ENCODE measurements at places on chromosomes 3 and 15. TPM values are rescaled to one million over a fixed set of nuclear protein-coding genes. Genes with fewer than 3 reads are reported as not detected.

The DCUN1D1 gene
- total RNA-seq = 59.0 TPM

- no peak for DNase-seq
Measured at GRCh38 chr3:11088831-11089230, 65.5 kb upstream of the HRH1 start.

GRCh38 chr3:161221806-161222600 lies 892 bp downstream of the NMD3 start:
- peak; percentile 64 for DNase-seq

DNA sequence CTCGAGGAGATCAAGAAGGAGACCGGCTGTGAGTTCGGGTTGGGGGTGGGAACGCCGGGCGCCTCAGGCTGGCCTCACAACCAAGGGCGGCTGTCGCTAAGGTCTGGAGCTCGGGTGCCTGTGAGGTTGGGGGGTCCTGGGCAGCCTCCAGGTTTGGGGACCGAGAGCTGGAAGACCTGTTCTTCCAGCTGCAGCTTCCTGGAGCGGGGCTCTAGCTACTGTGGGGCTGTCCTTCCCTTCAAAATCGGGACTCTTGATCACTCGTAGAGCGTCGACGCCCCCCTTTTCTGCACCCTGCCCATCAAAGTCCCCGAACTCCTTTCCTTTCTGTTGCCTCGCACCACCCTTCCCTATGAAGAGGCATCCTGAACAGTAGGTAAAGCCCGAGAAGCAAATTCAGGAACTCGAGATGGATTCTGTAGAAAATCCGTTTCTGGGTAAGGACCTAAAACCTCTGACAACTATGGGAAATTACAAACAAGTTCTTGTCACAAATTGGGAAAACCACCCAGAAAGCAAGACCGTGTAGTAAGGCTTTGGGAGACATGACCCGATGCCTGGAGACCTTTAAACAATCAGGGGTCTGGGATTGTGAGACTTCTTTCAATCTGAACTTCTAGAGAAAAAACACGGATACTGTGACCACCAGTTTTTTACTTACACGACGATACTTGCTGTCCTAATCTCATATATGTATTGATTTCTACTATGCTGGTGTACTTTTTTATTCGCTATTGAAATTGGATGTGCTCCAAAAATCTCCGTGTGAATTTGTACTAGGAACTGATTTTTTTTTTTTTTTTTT lies 556 bp downstream of the CHP1 start:
- no peak for DNase-seq

GRCh38 chr3:113035387-113035982 lies 44.7 kb downstream of the GTPBP8 start:
- DNase-seq = peak; percentile 84

GRCh38 chr15:90188914-90189748 lies 12.0 kb upstream of the SEMA4B start:
- no peak for DNase-seq

The AHSG gene
- total RNA-seq = not detected

GRCh38 chr3:58833491-58833890 lies 166.9 kb upstream of the FAM3D start:
- DNase-seq = no peak

DNA sequence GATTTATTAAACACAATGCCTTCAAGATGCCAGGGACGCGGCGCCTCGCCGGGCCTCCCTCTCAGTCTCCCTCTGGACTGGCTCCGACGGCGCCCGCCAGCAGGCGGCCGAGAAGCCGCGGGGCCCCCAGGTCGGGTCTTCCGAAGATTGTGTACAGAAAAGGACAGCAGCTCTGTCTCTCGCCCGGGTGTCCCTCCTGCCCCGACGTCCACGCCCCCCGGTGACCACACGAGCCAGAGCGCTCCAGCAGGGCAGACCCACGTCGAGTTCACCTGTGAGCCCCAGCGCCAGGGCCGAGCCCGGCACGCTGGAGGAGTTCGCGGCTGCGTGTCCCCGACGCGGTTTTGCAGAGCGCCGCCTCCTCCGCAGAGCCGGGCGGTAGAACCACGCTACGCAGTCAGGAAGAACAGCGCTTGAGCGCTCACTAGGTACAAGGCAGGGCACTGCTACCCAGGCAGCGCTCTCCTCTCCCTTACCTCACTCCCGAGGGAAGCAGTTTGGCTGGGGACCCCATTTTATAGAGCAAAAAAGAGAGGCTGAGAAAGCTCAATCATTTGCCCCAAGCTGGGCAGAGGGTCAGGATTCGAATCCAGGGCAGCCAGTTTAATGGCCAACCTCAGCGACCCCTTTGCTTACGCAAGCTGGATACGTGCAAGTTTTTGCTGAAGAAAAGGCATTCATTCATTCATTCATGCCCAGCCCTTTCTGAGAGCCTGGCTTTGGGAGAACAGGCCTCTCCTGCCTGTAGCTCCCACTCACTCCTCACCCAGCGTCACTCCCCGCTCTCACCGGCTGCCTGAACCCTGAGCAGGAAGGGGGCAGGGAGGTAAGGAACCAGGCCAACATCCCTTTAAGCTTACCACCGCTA lies 3.0 kb upstream of the TLE3 start:
- peak; percentile 91 for DNase-seq

DNA sequence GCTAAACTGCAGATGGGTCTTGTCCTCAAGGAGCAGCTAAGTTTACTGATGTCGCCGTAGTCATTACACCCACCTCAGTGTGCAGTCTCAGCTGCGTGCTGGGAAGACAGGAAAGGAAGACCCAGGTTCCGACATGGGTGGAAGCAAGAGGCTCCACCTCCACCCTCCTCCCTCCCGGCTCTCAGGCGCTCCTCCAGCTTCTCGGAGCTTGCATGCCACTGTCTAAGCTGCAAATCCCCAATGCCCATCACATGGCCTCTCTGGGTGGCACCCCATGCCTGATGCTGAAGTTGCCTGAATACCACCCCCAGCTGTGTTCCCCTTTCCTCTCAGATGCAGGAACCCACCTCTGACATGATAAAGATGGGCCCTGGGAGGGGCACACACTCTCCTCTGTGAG lies 58.5 kb downstream of the MGLL start:
- DNase-seq = no peak

The UBA7 gene
- 91.7 TPM for total RNA-seq

- DNase-seq = no peak
Measured at GRCh38 chr3:134309987-134310700, 59.5 kb upstream of the RYK start.

GRCh38 chr3:72554689-72555088 lies 293.6 kb downstream of the SHQ1 start:
- no peak for DNase-seq

- peak; percentile 73 for DNase-seq
Measured at GRCh38 chr3:58324391-58325390, 8.0 kb upstream of the PXK start.

GRCh38 chr3:45777111-45777745 lies 19.1 kb downstream of the SLC6A20 start:
- DNase-seq = no peak

The VIPR1 gene
- 0.80 TPM for total RNA-seq

DNA sequence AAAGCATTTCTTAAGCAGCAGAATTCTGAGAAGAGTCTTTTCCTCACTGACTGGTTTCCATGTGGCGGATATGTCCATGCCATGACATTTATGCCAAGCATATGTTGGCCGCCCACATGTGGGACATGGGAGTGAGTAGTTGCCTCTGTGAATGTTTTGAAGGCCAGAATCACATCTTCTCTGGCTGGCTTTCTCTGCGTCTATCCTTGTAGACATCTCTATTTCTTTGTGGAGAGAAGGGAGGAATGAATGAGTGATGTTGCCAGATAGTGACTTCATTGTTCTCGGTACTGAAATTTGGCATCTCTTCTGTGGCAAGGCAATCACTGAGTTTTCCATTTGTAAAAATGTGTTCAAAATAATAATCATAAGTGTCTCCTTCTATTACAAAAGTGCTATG lies 316.0 kb downstream of the CLSTN2 start:
- no peak for DNase-seq

- no peak for DNase-seq
Measured at GRCh38 chr3:98875535-98875934, 26.0 kb downstream of the DCBLD2 start.

- DNase-seq = no peak
Measured at GRCh38 chr3:20404741-20405100, 218.7 kb upstream of the SGO1 start.

The STXBP5L gene
- not detected for total RNA-seq

- DNase-seq = peak; percentile 86
Measured at GRCh38 chr3:114221165-114221880, 16.1 kb downstream of the ZNF80 start.

- no peak for DNase-seq
Measured at GRCh38 chr15:86676002-86676401, 596.3 kb downstream of the AGBL1 start.

DNA sequence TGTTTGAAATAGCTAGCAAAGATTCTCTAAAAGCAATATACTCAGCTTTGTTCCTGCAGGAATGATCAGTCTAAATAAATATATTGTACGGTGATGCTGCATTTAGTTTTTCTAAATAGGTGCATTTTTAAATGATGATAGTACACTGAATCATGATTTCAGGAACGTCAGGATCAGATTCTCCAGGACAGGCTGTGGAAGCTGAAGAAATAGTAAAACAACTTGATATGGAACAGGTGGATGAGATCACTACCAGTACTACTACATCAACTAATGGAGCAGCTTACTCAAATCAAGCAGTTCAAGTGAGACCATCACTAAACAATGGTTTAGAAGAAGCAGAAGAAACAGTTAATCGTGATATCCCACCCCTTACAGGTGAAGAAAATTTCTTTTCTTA lies 46.3 kb upstream of the EIF3J start:
- no peak for DNase-seq

DNA sequence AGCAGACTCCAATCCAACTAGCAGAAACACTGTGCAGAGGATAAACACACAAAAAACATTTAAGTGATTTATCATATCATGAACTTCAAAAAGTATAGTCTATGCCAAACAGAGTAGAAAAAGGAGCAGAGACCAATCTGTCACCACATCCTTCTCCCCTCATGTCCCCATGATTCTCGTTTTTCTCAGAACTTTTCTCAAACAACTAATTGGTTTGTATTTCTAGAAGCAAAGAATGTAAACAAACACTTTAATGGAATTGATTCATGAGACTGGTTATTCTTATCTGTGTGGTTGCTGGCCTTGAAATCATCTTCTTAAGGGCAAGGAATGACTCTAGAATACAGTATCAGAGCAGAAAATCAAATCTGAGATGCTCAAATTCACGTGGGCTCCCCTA lies 294.2 kb upstream of the THBS1 start:
- no peak for DNase-seq

DNA sequence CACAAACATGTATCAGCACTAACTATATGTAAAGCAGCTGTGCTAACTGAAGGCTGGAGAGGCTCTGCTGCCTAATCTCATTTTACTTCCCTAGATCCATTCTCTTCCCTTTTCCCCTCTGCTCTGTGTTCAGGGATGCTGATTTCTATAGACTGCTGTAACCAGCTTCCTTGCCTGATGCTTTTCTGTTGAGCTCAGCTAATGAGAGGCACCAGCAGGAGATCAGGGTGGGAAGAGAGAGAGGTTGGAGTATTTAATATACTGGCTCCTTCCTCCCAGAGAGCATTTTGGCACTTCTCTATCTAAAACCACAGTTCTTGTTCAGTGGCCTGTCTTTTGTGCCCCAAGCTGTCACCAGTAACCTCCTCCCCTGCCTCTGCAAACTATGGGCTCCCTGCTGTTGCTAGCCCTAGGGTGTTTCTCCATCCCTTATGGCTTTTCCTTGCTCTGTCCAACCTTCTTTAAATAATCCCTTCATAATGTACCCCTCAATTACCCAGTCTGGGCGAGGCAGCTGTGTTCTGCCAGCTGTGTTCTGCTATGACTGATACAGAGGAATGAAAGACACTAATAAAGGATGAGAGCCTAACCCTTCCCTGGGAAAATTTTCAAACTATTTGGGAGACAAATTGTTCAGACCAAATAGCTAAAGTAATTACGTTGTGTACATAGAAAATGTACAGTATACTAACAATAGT lies 69.5 kb downstream of the CADPS start:
- no peak for DNase-seq

The SOX14 gene
- not detected for total RNA-seq

The VPS18 gene
- total RNA-seq = 11.3 TPM

DNA sequence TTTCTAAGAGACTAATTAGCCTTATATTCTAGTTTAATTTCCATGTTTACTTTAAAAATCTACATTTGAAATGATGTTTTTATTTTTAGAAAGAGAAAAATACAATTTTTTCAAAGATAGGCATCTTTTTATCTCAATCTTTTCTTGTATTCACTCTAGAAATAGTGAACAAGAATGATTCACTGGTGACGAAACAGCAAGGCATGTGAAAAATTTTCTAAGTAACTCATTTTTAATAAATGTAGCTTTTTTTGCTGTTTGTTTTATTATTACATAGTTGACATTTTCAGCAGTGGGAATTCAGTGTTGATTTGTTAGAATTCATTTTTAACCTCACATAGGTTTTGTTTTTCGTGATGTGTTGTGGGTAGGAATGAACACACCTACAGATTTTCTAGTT lies 1226.4 kb downstream of the NSUN3 start:
- DNase-seq = no peak

DNA sequence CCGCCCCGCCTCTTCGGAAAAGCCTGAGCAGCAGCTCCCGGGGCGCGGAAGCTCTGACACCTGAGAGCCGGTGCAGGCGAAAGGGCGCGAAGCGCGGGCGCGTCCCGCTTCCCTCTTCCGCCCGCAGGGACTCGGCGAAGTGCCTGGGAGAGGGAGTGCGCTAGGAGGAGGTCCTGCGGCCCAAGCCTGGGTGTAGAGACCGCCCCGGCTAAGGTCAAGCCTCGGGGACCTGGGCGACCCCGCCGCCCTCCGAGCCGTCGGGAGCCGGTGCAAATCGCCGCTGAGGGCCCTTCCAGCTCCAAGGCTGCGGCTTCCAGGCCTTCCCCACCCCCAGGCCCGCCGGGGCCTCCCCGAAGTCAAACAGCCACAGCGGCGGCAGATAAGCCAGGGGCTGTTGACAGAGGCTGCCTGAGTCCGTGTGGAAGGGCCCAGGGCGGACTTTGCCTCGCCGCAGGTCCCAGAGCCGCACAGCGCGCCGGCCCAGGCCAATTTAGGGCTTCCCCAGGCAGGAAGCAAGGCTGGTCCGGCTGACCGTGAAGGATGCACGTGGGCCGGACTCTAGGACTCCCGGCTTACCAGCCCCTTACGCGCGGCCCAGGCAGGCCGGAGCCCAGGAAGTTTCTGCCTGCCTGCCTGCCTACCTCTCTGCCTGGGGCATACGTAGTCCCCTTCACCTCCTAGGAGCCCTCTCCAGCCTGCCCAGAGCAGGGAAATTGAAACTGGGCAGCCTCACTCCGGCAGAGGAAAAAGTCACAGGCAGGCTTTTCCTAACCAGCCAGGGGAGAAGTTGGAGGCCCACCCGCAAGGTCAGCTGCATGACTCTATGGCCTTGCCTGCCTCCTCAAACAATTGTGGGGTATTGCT lies 2.3 kb downstream of the ITPKA start:
- no peak for DNase-seq

All from activated CD4-positive, alpha-beta T cell treated with anti-CD3 and anti-CD28 coated beads, Interleukin-2, amount 10 ng/mL, durations not matched to agents 24 days and 14 days (primary cell).